ENCODE measurements at places on chromosomes 5 and 9.

- peak; percentile 83 for DNase-seq
Observed at GRCh38 chr9:92634712-92635605, 35.0 kb downstream of the IPPK start.

DNA sequence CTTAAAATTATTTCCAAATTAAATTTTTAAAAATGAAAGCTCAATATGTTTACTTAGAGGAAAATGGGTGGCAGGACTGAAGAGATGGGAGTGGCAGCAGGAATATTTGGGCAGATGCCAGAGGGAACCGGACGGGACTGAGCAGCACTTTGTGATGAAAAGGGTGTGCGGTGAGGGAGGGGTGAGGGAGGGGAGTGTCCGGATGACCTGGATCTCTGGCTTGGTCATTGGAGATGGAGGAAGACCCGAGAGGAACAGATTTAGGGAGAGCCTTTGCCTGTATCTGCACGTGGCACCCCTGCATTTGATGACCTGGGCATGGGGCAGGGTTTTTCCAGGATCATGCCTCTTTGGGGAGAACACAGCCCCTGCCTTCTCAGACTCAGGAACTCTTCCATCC, 201.1 kb upstream of the MVB12B start:
- no peak for DNase-seq

- no peak for DNase-seq
Observed at GRCh38 chr5:59249160-59249559, 644.4 kb downstream of the PDE4D start.

DNA sequence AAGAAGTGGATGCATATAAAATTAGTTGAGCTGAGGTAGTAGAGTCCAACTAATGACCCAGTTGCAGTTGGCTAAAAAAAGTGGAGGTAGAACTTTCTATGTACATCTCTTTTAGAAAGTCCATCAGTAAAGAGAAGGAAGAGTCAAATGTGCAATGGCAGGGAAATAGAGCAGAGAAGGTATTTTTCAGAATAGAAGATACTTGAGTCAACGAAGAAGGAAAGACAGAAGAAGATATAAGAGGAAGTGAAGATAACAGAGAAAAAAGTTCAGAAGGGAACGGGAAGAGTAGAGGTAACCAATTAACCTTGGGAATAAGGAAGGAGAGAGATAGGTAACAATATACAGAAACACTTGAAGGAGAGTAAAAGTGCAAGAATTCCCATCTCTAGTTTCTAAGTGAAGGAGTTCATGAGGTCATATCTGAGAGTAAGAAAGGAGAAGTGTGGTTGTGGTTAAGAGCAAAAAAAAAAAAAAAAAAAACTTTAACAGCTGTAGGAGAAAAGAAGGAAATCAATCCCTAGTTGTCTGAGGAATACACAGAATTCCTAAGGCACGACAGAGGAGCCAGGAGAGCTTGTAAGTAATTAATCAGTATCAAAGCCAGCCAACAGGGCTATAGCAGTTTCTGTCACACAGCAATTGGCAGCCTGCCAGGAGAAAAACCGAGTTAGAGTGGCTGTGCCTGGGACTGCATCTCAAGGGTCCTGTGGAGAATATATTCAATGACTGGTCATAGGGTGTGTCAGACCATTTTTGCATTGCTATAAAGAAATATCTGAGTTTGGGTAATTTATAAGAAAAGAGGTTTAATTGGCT, 61.0 kb downstream of the ARL15 start:
- DNase-seq = peak; percentile 49

DNA sequence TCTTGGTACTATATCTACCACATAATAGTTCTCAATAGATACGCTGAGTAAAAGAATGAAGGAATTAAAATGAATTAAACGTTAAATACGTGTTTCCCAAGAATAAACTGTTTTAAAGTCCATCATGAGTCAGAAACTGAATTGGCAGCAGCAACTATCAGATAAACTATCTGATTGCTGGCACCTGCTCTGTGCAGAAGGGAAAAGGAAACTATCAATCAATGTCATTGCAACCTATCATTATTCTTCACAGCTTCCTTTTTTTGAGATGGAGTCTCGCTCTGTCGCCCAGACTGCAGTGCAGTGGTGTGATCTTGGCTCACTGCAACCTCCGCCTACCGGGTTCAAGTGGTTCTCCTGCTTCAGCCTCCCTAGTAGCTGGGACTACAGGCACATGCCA, 8.8 kb upstream of the WDR36 start:
- DNase-seq = no peak

DNA sequence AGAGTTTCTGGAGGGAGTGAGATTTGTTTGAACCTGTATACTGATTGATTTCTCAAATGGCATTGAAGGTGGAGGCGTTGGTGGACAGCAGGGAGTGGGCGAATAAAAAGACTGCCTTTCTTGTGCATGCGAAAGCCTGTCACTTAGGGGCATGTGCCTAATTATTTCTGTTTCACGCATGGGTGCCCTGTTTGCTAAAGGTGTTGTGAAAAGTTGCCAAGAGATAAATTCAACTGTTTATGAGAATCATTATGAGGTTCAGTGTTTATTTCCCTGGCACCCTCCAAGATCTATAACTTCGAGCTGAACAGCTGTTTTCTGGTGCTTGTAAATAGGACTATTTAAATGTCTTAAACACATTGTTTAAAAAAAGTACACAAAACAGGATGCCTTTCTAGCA, 67.4 kb upstream of the DMRTA1 start:
- no peak for DNase-seq

GRCh38 chr5:119470105-119470763, 17.9 kb downstream of the HSD17B4 start:
- DNase-seq = no peak

- DNase-seq = no peak
Observed at GRCh38 chr9:3732077-3733038, 206.6 kb upstream of the RFX3 start.

DNA sequence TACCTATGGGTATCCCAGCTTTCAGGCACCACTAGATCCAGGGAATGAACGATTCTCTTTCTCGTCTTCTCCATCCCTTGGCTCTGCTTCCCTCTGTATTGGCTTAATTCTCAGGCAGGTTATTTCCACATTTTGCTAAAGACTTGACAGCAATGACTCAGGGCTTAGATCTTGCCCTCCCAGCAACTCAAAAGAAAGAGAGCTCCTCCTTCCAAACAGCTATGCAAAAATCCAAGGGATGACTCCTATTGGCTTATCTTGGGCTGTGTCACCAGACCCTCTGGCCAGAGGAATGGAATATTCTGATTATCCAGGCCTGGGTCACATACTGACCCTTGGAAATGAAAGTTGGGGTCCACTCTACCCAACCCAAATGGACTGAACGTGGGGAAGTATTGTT, 270.2 kb downstream of the NTRK2 start:
- DNase-seq = no peak

DNA sequence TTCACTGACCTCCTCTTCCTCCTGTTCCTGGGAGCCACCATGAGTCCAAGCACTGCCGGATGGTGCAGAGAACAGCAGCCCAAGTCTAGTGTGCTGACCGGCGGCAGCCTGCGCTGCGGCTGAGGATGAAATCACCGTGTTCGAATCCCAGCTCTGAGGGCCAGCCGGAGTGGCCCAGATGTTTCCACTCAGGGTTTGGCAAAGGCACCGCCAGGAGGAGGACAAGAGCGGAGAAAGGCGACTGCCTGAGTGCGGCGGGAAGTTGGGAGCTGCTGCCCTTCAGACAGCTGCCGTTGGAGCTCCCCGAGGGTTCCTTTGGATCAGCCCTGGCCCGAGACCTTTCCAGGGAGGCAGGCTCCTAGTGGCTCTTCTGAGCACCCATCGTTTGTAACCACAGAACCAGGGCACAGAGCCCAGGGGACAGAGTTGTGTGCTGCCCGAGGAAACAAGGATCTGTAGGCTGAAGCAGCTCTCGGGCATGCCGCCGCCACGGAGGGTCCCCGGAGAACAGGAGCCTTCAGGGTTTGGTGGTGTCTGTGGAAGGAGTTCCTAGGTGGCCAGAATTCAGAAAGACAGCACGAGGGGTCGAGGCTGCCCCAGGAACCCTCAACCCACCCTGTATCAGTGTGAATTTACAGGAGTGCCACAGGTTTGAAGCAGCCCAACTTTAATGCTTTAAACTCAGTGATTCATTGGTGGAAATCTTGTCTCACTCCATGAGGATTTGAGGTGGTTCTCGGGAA, 115.6 kb upstream of the COL5A1 start:
- DNase-seq = no peak

- no peak for DNase-seq
Observed at GRCh38 chr9:121836366-121836885, 185.0 kb downstream of the DAB2IP start.

DNA sequence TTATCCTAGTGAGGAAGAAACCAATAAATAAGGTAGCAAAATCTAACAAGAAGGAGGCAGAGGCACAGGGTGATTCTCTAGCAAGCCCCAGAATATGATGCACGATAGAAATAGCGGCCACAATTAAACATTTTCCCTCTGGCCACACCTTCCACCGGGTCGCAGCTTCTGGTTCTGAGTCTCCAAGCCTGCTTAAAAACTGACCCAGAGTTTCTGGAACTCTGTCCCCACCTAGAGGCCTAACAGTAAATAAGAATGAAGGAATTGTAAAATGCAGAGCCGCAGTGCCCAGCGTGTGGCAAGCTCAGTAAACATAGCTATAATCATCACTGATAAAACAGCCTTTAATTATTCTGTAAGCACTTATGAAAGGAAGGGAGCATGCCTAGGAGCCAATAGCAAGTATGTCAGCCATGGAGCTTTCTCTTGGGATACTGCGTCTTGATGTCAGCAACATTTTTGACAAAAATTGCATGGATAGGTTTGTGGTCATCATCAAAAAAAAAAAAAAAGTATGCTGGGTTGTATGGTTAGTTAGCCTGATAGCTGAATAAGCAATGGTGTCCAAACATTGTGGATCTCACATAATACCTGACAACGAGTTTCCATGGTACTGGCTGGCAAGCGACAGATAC, 465.5 kb downstream of the DNAH5 start:
- DNase-seq = no peak

GRCh38 chr9:38126730-38127129, 57.7 kb upstream of the SHB start:
- DNase-seq = no peak

GRCh38 chr9:69086312-69086711, 50.8 kb downstream of the FXN start:
- no peak for DNase-seq

- no peak for DNase-seq
Observed at GRCh38 chr5:54279960-54280359, 30.4 kb downstream of the ARL15 start.

- DNase-seq = no peak
Observed at GRCh38 chr9:135772056-135772646, 70.2 kb downstream of the KCNT1 start.

DNA sequence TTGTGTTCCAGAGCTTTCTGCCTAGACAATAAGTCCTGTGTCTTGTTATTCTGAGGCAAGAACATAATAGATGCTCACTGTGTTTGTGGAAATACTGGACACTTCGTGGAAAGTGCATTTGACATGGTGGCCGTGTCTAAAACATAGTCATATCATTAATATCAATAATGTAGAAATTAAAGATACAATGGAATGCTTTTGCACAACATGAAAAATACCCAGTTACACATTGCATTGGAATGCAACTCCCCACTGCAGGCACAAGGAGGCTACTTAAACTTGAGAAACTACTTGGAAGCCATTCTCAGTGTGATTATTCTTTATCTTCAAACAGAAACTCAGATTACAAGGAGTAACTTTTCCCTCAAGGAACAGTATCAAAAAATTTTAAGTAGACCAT, 145.3 kb upstream of the ZNF462 start:
- DNase-seq = no peak

DNA sequence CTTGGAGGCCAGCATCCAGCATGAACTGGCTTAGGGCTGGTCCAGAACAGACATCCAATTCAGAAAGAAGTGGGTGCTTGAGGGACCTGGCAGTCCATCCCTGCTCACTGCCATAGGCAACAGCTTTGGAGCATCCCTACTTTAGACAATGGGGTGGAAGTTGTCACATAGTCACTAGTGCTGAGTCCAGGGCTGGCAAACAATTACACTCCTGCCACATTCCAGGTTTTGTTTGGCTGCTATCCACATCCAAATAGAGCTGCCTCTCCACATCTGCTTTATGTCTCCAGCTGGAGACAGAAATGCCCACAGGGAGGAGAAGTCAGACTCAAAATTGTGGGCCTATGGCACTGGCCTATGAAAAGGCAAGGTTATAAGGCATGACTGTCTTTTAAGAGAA, 7.0 kb downstream of the FSTL4 start:
- DNase-seq = no peak

DNA sequence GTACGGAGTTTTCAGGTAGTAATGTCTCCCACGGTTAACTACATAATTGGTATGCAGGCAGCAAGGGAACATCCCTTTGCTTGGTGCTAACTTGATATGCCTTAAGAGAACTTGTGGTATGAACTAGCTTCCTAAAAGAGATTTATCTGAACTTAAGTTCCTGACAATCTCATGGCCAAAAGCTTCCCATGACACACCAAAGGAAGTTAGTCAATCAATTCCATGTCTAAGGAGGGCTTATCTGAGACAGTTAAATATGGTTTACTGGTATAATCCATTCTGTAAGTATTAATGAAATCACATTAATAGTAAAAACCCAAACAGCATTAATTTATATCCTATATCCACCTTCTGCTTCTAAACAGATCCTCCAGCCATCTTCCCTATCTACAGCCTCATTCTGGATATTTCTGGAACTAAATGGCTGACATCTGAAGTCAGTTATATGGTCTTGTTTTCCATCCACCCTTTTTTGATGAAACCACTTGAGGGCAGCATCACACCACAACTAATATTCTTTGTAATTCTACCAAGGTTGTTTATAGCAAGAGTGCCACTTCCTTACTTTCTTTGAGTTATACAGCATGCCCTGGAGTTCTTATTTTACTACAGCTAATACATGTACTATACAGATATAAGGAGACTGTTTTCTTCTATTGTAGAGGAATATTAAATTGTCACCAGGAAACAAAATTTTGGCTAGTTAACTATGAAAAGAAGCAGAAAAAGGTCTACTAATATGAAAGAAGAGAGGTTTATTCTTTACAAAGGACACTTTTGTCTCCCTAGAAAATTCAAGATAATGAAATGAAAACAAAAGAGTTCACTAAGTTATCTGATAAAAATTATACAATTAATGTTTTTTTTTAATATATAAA, 34.7 kb downstream of the SHOC1 start:
- DNase-seq = peak; percentile 23

GRCh38 chr5:34509392-34509791, 146.7 kb upstream of the RAI14 start:
- DNase-seq = no peak

- no peak for DNase-seq
Observed at GRCh38 chr9:2478421-2478820, 143.2 kb upstream of the VLDLR start.

- no peak for DNase-seq
Observed at GRCh38 chr9:35801328-35802128, 10.1 kb downstream of the NPR2 start.

DNA sequence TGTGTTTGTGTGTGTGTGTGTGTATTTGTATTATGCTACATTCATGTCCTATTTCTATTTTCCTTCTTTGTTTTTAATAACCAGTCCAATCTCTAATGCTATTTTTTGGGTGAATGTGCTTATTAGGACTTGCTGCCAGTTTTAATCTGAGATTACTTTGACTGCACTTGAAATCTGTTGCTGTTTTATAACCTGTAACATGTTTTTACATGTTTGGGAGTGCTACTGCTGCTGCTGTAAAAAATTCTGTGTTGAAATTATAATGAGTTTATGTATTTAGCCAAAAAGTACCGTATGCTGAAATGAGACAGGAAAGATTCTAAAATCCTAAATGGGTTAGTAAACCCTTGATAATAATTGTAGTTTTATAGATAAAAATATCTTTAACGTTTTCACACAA, 104.7 kb upstream of the SSBP2 start:
- no peak for DNase-seq

GRCh38 chr5:98514215-98514614, 259.2 kb upstream of the RGMB start:
- DNase-seq = no peak

GRCh38 chr9:27535701-27536118, 6.1 kb upstream of the MOB3B start:
- peak; percentile 20 for DNase-seq
